Lung microvascular endothelial cell (primary cell): ENCODE measurements at places on chromosomes 2 and 18. TPM values are rescaled to one million over a fixed set of nuclear protein-coding genes. Genes with fewer than 3 reads are reported as not detected.

Gene HOXD9
- 15.3 and 23.8 TPM in 2 replicates for total RNA-seq

Gene MAP3K19
- total RNA-seq, result not detected in 2 replicates

Gene MLPH
- 0.20 and 0.22 TPM in 2 replicates for total RNA-seq

Gene FBXO41
- under 0.01 and 0.22 TPM in 2 replicates for total RNA-seq

Gene PARD6G
- total RNA-seq, result 20.3 and 74.8 TPM in 2 replicates

Gene ZNF236
- 3.9 and 6.5 TPM in 2 replicates for total RNA-seq

Gene EDAR
- total RNA-seq, result not detected in 2 replicates

Gene MC2R
- not detected in 2 replicates for total RNA-seq

Gene CCDC178
- total RNA-seq, result not detected in 2 replicates

Gene SCN2A
- under 0.01 TPM in 1 of 2 replicates, not detected in the other for total RNA-seq

Gene OR6B2
- not detected in 2 replicates for total RNA-seq

Gene RGPD3
- total RNA-seq, result under 0.01 TPM in 2 replicates

Gene CD8B2
- total RNA-seq, result not detected in 2 replicates

Gene RBM43
- total RNA-seq, result 0.60 and 1.5 TPM in 2 replicates

Gene HNRNPA3
- total RNA-seq, result 26.6 and 31.8 TPM in 2 replicates

Gene TNFAIP6
- under 0.01 and 0.22 TPM in 2 replicates for total RNA-seq

Gene ZAP70
- total RNA-seq, result under 0.01 TPM in 1 of 2 replicates, not detected in the other

Gene PRSS56
- total RNA-seq, result not detected in 2 replicates
